Aortic smooth muscle cell (primary cell): ENCODE measurements at places on chromosomes 16 and 17. TPM values are rescaled to one million over a fixed set of nuclear protein-coding genes. Genes with fewer than 3 reads are reported as not detected.

NOD2 gene
- under 0.01 and 0.06 TPM in 2 replicates for total RNA-seq

KRTAP1-1 gene
- not detected in 2 replicates for total RNA-seq

IL17C gene
- total RNA-seq = not detected in 2 replicates

CA5A gene
- total RNA-seq = not detected in 2 replicates

WNT9B gene
- 0.13 TPM in 1 of 2 replicates, not detected in the other for total RNA-seq

KRTAP4-5 gene
- not detected in 2 replicates for total RNA-seq

GPRC5C gene
- total RNA-seq = 24.6 and 24.9 TPM in 2 replicates

C17orf100 gene
- 0.37 and 0.40 TPM in 2 replicates for total RNA-seq

SLC2A4 gene
- total RNA-seq = 0.13 and 0.19 TPM in 2 replicates

PMP22 gene
- total RNA-seq = 52.1 and 53.6 TPM in 2 replicates

DLG4 gene
- 15.0 and 16.0 TPM in 2 replicates for total RNA-seq

CCL4 gene
- total RNA-seq = not detected in 2 replicates

ITFG1 gene
- 90.6 and 91.7 TPM in 2 replicates for total RNA-seq

DNAH17 gene
- total RNA-seq = not detected in 2 replicates

NTN1 gene
- total RNA-seq = 1.6 and 2.9 TPM in 2 replicates

ITGA2B gene
- total RNA-seq = under 0.01 TPM in 1 of 2 replicates, not detected in the other

TP53TG3F gene
- not detected in 2 replicates for total RNA-seq

HOXB2 gene
- 1.5 and 1.8 TPM in 2 replicates for total RNA-seq

IRF8 gene
- not detected in 2 replicates for total RNA-seq

PITPNM3 gene
- 2.3 and 2.5 TPM in 2 replicates for total RNA-seq

FOXL1 gene
- total RNA-seq = 19.3 and 31.0 TPM in 2 replicates

TNRC6C gene
- total RNA-seq = 8.3 and 10.1 TPM in 2 replicates

SLFN12 gene
- 38.8 and 49.2 TPM in 2 replicates for total RNA-seq

ARHGAP23 gene
- 33.3 and 60.0 TPM in 2 replicates for total RNA-seq

TBC1D3D gene
- total RNA-seq = not detected in 2 replicates

FAHD1 gene
- 47.1 and 74.9 TPM in 2 replicates for total RNA-seq

CDC42EP4 gene
- 44.5 and 59.1 TPM in 2 replicates for total RNA-seq

DOC2B gene
- total RNA-seq = not detected in 2 replicates

SYT17 gene
- 0.26 and 0.50 TPM in 2 replicates for total RNA-seq

HBQ1 gene
- not detected in 2 replicates for total RNA-seq

UTS2R gene
- total RNA-seq = not detected in 2 replicates

WNT3 gene
- 0.44 and 0.66 TPM in 2 replicates for total RNA-seq

SDR42E1 gene
- total RNA-seq = under 0.01 TPM in 2 replicates

FNDC8 gene
- total RNA-seq = 0.12 TPM in 1 of 2 replicates, not detected in the other

NSF gene
- 46.8 and 47.6 TPM in 2 replicates for total RNA-seq

TMEM220 gene
- total RNA-seq = 3.6 and 5.1 TPM in 2 replicates

CHTF8 gene
- 36.3 and 40.8 TPM in 2 replicates for total RNA-seq

HOXB13 gene
- total RNA-seq = not detected in 2 replicates

SPIRE2 gene
- 0.62 and 0.79 TPM in 2 replicates for total RNA-seq

PAQR4 gene
- 6.5 and 12.6 TPM in 2 replicates for total RNA-seq

ABCC11 gene
- 0.12 and 0.26 TPM in 2 replicates for total RNA-seq

ZG16 gene
- not detected in 2 replicates for total RNA-seq

VAT1L gene
- 0.26 and 0.81 TPM in 2 replicates for total RNA-seq

TBC1D26 gene
- not detected in 2 replicates for total RNA-seq

CTRB2 gene
- not detected in 2 replicates for total RNA-seq

EMP2 gene
- total RNA-seq = 38.4 and 38.5 TPM in 2 replicates

MPP3 gene
- total RNA-seq = 6.7 and 6.8 TPM in 2 replicates

CDR2L gene
- total RNA-seq = 11.2 and 11.9 TPM in 2 replicates

IL34 gene
- total RNA-seq = 54.0 and 74.2 TPM in 2 replicates

ABCA10 gene
- total RNA-seq = 1.2 and 1.6 TPM in 2 replicates

VASN gene
- total RNA-seq = 88.0 and 101 TPM in 2 replicates

C1QBP gene
- total RNA-seq = 154 and 178 TPM in 2 replicates

CDRT15 gene
- not detected in 2 replicates for total RNA-seq

PSMC5 gene
- 100 and 134 TPM in 2 replicates for total RNA-seq

TNFRSF17 gene
- not detected in 2 replicates for total RNA-seq

CRYBA1 gene
- not detected in 2 replicates for total RNA-seq

CRHR1 gene
- not detected in 2 replicates for total RNA-seq
